ENCODE measurements at places on chromosomes 6 and 20.
A peak's percentile ranks its signal among the peaks of the same experiment; 100 is the strongest.

GRCh38 chr6:5626727-5627426 lies 365.6 kb downstream of the FARS2 start:
- no peak for DNase-seq

GRCh38 chr20:44963325-44964215 lies 2.7 kb upstream of the STK4 start:
- no peak for DNase-seq

DNA sequence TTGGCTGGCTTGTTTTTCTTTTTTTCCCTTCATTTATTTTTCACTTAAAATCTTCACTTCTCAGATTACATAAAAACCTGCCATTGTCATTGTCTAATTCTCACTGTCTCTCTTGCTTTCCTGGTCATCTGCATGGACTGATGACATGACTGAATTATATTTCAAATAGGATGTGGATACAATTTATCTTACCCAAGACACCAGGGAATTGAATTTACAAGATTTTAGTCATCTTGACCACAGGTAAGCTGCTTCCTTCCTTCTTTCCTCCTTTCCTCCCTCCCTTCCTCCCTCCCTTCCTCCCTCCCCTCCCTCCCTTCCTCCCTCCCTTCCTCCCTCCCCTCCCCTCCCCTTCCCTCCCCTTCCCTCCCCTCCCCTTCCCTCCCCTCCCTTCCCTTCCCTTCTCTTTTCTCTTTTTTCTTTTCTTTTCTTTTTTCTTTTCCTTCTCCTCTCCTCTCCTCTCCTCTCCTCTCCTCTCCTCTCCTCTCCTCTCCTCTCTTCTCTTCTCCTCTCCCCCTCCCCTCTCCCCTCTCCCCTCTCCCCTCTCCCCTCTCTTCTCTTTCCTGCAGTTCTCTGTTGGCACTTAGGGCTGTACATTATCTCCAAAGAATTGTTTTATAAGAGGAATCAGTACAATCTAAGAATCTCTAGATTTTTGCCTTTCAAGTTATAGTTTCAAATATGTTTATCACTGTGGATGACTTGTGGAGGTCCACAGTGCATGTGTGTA lies 171.5 kb downstream of the CARMIL1 start:
- no peak for DNase-seq

GRCh38 chr6:90136837-90137568 lies 159.6 kb downstream of the BACH2 start:
- DNase-seq, result no peak

DNA sequence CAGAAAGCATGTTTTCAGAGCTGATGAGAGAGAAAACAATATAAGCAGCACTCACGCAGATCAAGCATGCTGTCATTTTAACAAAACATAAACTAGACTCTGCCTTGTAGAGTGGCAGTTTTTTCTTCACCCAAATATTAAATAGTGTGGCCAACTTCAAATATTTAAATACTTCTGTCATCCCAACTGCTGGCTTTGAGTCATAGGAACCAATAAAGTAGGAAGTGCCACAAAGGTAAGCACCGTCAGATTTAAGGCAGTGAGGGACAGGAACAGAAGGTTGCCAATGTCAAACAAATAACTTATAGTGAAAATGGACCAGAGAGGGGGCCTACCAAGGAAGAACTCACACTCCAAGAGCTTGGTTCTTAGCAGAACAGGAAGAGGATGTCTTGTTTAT lies 222.2 kb downstream of the PKHD1 start:
- DNase-seq, result no peak

DNA sequence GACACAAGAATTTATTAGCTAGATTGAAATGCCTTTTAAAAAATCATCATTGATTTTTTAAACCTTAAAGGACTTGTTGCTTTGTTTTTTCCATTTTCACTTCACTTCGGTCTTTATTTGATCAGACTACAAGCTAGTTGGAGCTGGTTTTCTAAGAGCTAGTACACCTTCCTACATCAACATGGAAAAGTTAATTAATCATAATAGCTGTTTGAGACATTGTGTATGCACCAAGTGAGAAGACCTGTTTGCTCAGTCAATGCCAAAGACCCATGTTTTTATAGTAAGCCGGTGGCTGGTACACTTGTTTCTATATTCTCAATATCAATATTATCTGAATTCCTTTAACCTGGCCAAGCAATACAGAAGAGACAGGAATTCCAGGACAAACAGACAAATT lies 310.2 kb upstream of the SGK1 start:
- DNase-seq, result no peak

DNA sequence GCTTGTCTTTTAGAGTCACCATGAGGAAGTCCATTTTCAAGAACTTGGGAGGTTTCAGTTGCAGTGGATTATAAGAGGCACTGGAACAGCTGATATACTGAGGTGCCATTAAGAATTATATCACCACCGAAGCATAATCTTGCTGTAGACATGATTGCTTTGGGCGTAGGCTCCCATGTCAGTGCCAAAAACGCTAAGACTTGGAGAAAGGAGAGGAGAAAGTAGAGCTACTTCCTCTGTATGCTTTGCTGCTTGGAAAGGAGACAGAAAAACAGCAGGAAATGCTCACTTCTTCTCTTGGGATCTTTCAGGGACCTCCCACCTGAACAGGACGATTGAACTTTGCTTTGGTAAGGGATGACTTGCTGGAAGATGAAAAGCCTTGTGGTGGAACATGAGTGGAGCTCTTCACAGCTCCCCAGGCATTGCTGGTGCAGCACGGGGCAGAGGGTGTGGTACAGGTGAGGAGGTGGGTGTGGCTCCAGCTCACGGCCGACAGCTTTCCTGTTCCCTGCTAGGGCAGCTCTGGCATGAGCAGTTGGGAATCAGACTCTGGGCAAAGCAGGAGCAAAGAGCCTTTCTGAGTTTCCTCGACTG lies 190.4 kb upstream of the JAG1 start:
- DNase-seq, result no peak

DNA sequence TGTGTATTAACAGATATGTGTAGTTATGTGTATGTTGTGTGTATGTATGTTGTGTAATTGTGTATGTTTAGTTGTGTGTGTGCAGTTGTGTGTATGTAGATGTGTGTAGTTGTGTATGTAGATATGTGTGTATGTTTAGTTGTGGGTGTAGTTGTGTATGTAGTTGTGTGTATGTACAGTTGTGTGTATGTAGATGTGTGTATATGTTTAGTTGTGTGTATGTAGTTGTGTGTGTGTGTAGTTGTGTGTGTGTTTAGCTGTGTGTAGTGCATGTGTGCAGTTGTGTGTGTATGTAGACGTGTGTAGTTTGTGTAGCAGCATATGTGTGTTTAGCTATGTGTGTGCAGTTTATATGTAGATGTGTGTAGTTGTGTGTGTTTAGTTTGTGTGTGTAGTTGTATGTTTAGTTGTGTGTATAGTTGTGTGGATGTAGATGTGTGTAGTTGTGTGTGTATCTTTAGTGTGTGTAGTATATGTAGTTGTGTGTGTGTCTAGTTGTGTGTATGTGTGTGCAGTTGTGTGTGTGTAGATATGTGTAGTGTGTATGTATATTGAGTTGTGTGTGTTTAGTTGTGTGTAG lies 16.3 kb downstream of the SIRT5 start:
- DNase-seq, result no peak

- peak; percentile 65 for DNase-seq
Measured at GRCh38 chr6:143510991-143511891, at the start of gene FUCA2. Gene FUCA2, minus strand, starts transcription at chr6:143511720. Its CDS starts 86 bp downstream, at chr6:143511634.

DNA sequence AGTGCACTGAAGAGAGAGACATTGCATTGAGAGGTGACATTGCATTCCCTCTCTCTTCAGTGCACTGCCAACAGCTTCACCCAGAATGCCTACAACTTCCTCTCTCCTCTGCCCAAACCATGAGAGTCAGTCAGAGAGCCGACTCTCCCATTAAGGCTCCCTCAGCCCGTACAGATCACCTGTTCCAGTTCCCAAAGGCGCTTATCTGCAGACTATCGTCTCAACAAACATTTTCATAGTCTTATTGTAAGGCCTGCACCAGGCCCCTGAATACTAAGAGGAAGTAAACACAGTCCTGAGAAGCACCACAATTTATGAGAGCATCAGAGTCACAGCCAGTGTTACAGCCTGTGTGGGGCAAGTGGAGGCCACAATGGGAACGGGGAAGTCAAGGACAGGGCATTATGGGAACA lies 53.7 kb downstream of the GFOD1 start:
- DNase-seq, result no peak

GRCh38 chr20:53828682-53829254 lies 235.1 kb upstream of the ZNF217 start:
- peak; percentile 3 for DNase-seq

DNA sequence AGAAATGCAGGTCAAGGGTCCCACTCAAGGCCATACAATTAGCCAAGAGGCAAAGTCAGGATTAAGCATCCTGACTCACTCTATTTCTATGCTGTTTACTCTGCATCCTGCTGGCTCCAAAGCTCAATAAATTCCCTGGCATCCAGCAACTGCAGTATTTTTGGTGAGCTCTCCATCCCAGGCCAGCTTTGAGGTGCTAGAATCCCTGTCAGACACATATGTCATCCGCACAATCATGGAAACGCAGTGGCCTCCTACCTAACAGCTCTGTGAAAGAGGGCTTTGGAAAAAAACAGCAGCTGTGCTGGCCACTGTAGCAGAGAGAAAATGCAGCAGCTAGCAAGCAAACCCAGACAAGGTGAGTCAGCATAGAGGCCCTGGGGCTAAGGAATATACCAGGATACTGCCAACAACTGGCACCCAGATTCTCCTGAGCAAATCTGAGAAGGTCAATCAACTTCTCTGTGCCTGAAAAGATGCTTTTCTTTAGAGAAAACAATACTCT lies 58.4 kb downstream of the ANKEF1 start:
- DNase-seq, result no peak

All from NCI-H1092 treated with DMSO at 0.1 percent for 48 hours (cell line).